ENCODE measurements at places on chromosomes 3 and 15.

DNA sequence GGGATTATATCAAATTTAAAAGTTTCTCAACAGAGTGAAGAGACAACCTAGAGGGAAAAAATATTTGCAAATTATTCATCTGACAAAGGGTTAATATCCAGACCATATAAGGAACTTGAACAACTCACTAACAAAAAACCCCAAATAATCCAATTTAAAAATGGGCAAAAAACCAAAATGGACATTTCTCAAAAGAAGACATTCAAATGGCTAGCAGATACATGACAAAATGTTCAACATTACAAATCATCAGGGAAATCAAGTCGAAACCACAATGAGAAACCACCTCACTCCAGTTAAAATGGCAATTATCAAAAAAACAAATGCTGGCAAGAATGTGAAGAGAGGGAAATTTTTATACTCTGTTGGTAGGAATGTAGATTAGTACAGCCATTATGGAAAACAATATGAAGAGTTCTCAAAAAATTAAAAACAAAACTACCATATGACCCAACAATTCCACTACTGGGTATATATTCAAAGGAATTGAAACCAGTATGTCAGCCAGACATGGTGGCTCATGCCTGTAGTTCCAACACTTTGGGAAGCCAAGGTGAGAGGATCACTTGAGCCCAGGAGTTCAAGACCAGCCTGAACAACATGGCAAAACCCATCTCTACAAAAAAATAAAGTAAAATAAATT lies 88.5 kb downstream of the CSNK1G1 start:
- no peak for DNase-seq

DNA sequence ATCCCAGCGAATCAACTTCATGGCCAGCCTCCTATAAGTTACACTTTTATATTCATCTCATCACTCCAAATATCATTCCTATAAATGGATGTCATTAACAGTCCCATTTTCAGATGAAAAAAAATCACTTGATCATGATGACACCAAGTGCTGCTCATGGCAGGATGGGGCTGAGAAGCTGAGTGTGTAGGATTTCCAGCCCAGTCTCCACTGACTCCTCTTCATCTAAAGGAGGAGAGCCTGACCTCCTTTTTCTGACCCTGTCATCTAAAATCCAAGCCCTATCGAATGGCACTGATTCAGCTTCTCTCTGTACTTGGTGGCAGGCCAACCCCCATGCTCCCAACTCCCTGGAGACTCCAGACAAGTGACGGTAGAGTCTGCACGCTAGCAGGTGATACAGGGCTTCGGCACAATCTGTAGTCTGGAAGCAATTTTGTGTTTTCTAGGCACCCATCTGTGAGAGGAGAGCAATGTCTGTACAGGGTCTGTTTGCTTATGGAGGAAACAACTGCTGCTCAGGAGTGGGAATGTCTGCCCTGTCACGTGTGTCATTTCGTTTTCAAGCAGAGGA lies 103.2 kb downstream of the EPHB1 start:
- no peak for DNase-seq

DNA sequence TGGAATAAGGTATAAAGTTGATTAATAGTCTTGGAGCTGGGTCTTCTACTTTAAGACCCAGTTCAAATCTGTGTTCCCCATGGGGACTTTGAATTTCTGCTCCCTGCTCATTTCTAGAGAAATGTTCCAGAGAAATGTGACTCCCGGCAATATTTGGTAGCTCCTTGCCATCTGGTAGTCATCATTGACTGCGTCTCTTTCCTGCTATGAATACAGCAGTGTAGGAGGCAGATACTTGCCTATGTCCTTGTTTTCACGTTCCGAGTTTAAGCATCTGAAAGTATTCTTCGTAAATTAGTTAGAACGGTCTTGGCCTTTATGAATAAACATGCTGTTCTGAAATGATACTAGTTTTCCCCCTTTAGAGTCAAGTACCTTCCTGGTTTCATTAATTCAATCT lies 352.9 kb downstream of the PTPRG start:
- DNase-seq = no peak

- DNase-seq = peak; percentile 21
These were observed 386.5 kb upstream of the PROK2 start for GRCh38 chr3:72171463-72171881.

- no peak for DNase-seq
These were observed 511.4 kb upstream of the MCTP2 start for GRCh38 chr15:93719921-93720351.

GRCh38 chr15:70479785-70480184 lies 283.6 kb downstream of the UACA start:
- no peak for DNase-seq

Data from MG63 (cell line).